Upper lobe of left lung (tissue), 6 donors: ENCODE measurements at places on chromosomes 2 and 18.

GRCh38 chr2:159617646-159618045 is 1.3 kb upstream of the BAZ2B start:
- DNase-seq: peak; percentile 43
- H3K27me3 ChIP-seq: no peaks in the 10 kb centered on the region
- H3K36me3 ChIP-seq: no peaks in the 10 kb centered on the region
- no peak overlapping the region for H3K27ac ChIP-seq
- peaks cover 8% of the 10 kb centered on the region for H3K4me1 ChIP-seq

DNA sequence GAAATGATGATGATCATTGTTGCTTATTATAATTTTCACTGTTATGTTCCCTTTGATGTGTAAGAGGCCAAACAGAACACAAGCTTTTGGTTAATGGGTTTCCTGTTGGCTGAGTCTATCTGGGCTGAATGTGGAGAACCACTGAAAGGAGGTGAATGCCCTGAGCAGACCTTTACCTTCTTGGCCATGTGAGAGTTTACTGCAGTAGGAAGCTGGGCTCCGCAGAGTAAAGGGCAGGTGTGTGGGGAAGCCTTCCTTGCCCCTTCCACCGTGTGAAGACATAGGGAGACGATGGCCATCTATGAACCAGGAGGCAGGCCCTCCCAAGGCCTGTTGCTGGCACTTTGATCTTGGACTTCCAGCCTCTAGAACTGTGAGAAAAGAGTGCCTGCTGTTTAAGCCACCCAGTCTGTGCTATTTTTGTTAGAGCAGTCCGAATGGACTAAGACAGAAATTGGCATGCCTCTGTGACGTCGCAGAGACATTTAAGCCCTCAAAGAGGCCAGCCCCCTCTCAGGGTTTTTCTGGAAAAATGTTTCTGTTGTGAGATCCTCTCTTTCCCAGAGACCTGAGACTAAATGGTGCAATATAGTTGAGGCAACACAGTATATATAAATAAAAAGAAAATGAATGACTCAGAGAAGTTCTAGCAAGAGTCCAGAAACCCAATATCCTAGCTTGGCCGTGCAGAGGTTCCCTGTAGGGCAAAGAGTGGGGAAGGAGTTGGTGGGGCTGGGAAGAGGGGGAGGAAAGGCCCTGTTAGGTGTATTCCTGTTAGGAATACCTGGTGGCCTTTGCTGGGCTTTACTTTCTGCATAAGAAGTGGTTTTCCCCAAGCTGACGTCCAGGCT is 121.9 kb upstream of the LGALSL start:
- no peaks in the 10 kb centered on the region for H3K36me3 ChIP-seq
- no peaks in the 10 kb centered on the region for H3K27me3 ChIP-seq
- H3K27ac ChIP-seq: no peak overlapping the region
- no peak overlapping the region for H3K4me3 ChIP-seq
- no peak for DNase-seq

DNA sequence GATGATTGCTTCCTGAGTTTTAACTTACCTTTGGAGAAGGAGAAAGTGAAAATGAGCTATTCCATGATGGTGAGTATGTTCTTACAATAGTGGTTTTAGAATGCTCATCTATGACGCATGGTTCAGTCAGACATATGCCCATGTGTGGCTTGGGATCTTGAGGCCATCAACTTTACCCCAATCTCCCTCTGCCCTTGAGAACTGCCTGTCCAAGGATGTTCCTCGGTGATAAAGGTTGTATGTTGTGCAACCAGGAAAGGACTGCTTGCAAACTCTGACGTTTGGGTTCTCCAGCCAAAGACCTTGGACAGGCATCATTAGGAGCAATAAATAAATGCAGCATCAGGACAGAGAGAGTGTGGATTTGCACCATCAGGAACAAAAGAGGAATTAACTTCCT is 165.0 kb downstream of the ZEB2 start:
- H3K36me3 ChIP-seq: no peaks in the 10 kb centered on the region
- no peak overlapping the region for H3K27ac ChIP-seq
- DNase-seq: no peak

- no peaks in the 10 kb centered on the region for H3K27me3 ChIP-seq
- H3K4me3 ChIP-seq: no peak overlapping the region
- no peak for DNase-seq
- no peaks in the 10 kb centered on the region for H3K4me1 ChIP-seq
Measured at GRCh38 chr2:36530983-36531354, 67.0 kb downstream of the FEZ2 start.

DNA sequence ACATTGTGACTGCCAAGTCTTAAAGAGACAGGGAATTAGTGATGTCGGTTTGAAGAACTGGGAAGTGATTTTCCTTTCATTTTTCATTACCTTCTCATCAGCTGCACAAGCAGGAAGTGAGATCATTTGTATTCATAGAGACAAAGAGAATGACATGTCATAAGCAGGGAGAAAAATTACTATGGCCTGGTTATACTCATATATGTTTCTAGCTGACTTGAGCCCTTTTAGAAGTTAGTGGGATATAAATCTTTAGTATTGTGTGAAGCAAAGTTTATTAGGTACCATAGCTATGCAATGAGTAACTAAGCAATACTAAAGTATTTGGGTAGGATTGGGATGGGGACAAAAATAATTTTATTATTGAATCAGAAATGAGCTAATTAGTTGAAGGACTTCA is 284.1 kb downstream of the PID1 start:
- no peak overlapping the region for H3K4me3 ChIP-seq
- no peak for DNase-seq
- no peaks in the 10 kb centered on the region for H3K27me3 ChIP-seq

GRCh38 chr2:29487967-29488555 is 372.8 kb downstream of the CLIP4 start:
- no peak for DNase-seq
- no peaks in the 10 kb centered on the region for H3K4me1 ChIP-seq
- no peak overlapping the region for H3K4me3 ChIP-seq
- no peaks in the 10 kb centered on the region for H3K27me3 ChIP-seq

DNA sequence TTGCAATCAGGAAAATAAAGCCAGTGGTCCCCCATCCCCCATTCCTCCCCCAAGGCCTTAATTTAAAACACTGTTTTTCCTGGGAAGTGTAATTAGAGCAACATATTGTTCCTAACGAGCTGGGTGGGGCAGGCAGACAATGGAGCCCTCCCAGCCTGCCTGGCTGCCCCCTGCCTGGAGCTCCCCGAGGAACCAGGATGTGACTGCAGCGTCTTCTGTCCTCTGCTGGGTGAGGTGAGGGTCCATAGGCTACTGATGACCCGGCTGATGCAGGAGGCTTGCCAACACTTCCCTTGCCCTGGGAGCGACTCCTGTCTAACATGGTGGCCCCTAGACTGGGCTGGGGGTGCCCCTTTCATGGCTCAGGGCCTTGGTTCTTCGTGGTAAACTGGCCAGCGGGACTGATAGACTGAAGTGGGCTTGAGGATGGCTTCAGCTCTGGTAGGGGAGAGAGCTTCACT is 152.4 kb downstream of the DYSF start:
- no peak for DNase-seq
- H3K36me3 ChIP-seq: no peaks in the 10 kb centered on the region
- H3K4me3 ChIP-seq: no peak overlapping the region
- no peaks in the 10 kb centered on the region for H3K27me3 ChIP-seq

DNA sequence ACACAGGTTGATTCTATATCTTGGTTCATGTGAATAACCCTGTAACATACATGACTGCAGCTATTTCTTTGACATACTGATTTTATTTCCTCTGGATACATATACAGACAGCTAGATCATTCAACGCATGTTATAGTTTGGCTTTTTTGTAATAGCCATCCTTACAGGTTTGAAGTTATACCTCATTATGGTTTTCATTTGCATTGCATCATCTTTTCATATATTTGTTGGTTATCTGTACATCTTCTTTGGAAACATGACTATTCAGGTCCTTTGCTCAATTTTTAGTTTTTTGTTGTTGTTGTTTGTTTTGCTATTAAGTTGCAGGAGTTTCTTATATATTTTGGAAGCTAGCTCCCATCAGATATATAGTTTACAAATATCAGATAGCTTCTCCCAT is 276.2 kb upstream of the NETO1 start:
- H3K36me3 ChIP-seq: no peaks in the 10 kb centered on the region
- DNase-seq: no peak
- H3K27me3 ChIP-seq: no peaks in the 10 kb centered on the region
- no peaks in the 10 kb centered on the region for H3K4me1 ChIP-seq
- H3K4me3 ChIP-seq: no peak overlapping the region

DNA sequence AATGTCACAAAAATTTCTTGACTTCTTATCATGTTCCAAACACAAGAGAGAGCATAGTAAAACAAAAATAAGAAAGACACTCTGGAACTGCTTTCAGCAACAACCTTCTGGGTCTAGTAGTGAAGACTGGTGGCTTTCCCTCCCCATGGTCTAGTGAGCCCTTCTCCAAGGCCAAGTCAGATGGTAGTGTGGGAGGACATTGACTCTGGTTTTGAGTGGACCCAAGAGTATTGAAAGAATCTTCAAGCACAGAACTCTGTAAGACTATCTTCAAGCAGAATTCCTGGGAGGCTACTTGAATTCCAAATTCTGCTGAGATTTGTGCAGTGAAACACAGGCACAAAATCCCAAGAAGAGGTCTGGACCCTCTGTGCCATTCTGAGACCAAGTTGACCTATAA is 21.1 kb downstream of the ANTXR1 start:
- no peaks in the 10 kb centered on the region for H3K27me3 ChIP-seq
- H3K4me1 ChIP-seq: no peaks in the 10 kb centered on the region
- H3K36me3 ChIP-seq: no peaks in the 10 kb centered on the region
- no peak overlapping the region for H3K27ac ChIP-seq
- H3K4me3 ChIP-seq: no peak overlapping the region

GRCh38 chr2:120109186-120110061 is 96.5 kb downstream of the EPB41L5 start:
- H3K36me3 ChIP-seq: no peaks in the 10 kb centered on the region
- no peaks in the 10 kb centered on the region for H3K27me3 ChIP-seq
- DNase-seq: peak; percentile 23
- H3K27ac ChIP-seq: no peak overlapping the region

DNA sequence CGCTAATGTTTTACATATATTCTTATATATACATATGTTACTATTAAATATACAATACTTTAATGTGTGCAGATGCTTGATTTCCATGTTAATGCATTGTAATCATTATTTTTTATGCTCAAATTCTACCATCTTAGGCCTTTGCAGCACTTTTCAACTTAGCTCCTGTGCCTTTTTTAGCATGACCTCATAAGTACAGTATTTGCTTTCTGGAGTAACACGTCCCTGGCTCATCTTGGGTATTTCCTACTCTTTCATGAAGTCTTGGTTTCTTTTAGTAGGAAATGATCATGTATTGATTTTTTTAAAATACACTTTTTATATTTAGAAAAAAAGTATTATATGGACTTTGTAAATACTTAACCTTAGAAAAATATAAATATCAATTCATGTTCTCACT is 36.5 kb downstream of the CAB39 start:
- no peak overlapping the region for H3K27ac ChIP-seq
- no peak for DNase-seq
- no peak overlapping the region for H3K4me3 ChIP-seq
- H3K27me3 ChIP-seq: no peaks in the 10 kb centered on the region
- no peaks in the 10 kb centered on the region for H3K36me3 ChIP-seq

GRCh38 chr2:10067881-10068280 is 12.3 kb downstream of the CYS1 start:
- H3K4me1 ChIP-seq: peaks cover 7% of the 10 kb centered on the region
- H3K27me3 ChIP-seq: no peaks in the 10 kb centered on the region
- H3K4me3 ChIP-seq: no peak overlapping the region
- H3K27ac ChIP-seq: no peak overlapping the region

- peaks cover 24% of the 10 kb centered on the region for H3K4me1 ChIP-seq
- peaks cover 8% of the 10 kb centered on the region for H3K27me3 ChIP-seq
- no peaks in the 10 kb centered on the region for H3K36me3 ChIP-seq
- peak within 1 kb of the TSS; percentile 73 for H3K27ac ChIP-seq
Measured at GRCh38 chr2:196592911-196593881, 46.3 kb upstream of the CCDC150 start.

GRCh38 chr2:66582104-66582986 is 147.4 kb downstream of the MEIS1 start:
- peaks cover 2% of the 10 kb centered on the region for H3K4me1 ChIP-seq
- H3K4me3 ChIP-seq: peak overlapping the region; percentile 47
- no peak for DNase-seq
- H3K27me3 ChIP-seq: peaks cover 27% of the 10 kb centered on the region

DNA sequence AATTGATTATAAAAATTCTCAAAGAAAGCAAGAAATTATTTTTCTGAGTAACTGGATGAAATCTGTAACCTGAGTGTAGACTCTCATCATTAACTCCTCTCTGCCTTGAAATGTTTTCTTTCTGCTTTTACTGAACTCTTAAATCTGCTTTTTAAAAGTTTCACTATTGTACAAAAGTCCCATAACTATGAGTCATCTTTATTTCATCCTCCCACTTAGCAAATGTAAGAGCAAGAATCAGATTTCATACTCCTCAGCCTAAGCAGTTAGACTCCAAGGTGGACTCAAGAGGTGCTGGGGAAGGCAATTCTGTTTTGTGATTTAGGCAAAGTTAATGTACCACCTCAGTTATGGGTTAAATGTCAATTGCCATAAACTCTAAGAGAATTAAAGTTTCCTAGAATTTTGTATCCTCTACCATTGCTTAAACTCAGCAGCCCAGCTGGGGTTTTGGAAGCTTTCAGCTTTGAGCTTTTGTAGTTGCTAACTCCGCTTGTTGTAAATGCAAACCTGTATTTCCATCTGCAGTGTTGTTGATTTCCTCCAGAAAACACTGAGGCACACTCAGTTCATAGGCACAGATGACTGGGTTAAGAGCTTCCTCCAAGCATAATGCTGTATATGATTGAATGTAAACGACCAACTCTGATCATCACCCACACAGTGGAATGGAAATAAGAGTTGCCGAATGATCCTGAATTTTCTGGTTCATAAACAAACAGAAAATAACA is 268.8 kb downstream of the ARHGAP15 start:
- no peak overlapping the region for H3K27ac ChIP-seq
- H3K4me3 ChIP-seq: no peak overlapping the region
- no peak for DNase-seq
- H3K27me3 ChIP-seq: no peaks in the 10 kb centered on the region

DNA sequence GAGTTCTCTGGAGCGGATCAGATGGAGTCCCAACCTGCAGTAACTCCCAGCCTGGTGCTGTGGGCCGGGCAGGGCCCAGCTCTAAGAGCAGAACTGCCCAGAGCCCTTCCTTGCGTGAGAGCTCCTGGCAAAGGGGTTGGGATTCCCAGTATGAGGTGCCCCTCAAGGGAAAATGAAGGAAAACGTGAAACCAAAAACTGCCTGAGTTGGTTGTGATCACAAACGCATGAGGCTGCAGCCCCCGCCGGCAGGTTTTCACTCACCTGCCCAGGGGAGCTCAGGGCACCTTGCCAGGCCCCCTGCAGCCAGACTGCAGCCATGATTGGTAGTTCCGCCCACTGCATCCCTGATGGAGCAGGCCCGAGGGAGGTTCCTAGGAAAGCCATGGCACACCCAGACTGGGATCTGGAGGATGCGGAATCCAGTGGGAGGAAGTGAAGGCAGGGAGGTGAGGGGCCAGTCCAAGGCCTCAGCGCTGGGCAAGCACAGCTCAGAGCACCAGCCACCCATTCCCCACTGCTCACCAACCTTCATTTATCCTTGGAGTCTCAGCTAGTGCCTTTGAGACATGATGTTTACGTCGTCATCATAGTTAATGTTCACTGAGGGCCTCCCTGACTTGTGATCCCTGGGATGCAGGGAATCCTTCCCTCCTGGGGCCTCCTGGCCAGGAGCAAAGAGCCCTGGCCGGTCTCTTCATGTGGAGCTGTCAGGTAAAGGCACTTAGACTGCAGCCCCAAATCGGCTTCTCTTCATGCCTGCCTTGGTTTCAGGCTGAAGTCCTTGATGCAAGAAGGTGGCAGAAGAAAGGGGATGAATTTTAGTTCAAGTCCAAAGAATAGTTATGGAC is 103.2 kb downstream of the INHBB start:
- H3K27ac ChIP-seq: no peak overlapping the region
- H3K4me3 ChIP-seq: no peak overlapping the region
- DNase-seq: no peak
- no peaks in the 10 kb centered on the region for H3K36me3 ChIP-seq
- H3K27me3 ChIP-seq: no peaks in the 10 kb centered on the region
- no peaks in the 10 kb centered on the region for H3K4me1 ChIP-seq
